Hematopoietic multipotent progenitor cell treated with erythropoietin and hydrocortisone succinate and interleukin-3 and kit ligand, for 4 days (in vitro differentiated cells): ENCODE measurements at places on chromosomes 16 and 17.

- DNase-seq = no peak
Measured at GRCh38 chr17:66511135-66511534, 208.7 kb downstream of the PRKCA start.

DNA sequence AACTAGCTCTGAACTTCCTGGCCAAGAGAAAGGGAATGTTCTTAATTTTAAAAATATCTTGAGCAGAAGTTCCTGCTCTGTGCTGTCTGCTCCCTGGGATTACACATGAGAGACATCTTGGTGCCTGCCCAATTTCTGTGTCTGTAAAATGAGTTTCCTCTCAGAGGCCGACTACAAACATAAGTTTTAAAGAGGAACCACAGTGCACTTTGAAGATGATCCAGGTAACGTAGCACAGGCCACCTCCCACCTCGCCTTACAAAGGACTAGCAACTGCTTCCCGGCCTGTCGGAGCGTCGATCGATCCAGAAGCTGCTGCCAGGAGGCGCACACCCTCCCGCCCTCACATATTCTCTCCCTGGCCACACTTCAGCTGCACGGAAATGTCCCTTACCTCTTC lies 55.0 kb upstream of the ATP2A3 start:
- no peak for DNase-seq

DNA sequence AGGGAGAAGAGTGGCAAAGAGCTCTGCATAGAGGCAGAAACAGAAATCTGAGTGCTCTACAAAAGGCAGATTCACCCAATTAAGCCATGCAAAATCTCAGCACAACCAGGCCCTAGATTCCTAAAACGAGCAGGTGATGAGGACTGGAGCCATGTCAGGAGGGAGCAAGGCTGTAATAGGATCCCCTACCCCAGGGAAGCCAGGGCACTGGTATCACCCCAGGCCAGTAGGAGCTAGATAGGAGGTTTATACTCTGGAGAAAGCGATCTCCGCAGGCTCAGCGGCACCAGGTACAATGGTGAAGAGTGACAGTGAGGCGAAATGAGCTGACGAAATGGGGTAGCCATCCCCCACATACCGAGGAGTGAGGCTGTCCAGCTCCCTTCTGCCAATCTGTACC lies 171.5 kb downstream of the PARN start:
- no peak for DNase-seq

- peak; percentile 58 for DNase-seq
Measured at GRCh38 chr17:73157521-73157890, 7.3 kb upstream of the SSTR2 start.

- DNase-seq = no peak
Measured at GRCh38 chr17:78997231-78997741, 12.3 kb downstream of the CANT1 start.

GRCh38 chr17:10352893-10353292 lies 19.9 kb downstream of the MYH13 start:
- DNase-seq = no peak

GRCh38 chr16:13342675-13343074 lies 441.3 kb downstream of the SHISA9 start:
- DNase-seq = no peak

GRCh38 chr16:57830890-57831484 lies 28.7 kb upstream of the KIFC3 start:
- DNase-seq = no peak

GRCh38 chr16:53429221-53429943 lies 4.9 kb upstream of the RBL2 start:
- peak; percentile 81 for DNase-seq

DNA sequence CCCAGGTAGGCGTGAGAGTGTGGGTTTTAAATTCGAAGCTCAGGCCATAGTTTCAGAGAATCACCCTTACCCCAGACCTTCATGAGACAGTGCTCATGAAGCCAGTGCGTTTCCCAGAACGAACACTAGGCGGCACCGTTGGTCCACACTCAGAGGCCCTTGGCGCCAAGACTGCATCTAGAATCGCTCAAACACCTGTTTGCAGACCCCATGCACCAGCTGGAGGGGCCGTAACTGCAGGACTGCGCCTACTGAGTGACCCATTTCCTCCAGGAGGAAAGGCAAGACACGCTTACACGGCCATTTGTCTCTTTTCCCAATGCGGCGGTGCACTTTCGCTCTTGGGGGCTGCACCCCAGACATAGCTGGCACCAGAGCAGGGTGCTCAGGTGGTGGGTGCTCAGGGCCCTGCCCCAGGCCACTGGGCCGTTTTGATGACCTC lies 34.0 kb downstream of the ADGRG5 start:
- peak; percentile 89 for DNase-seq

GRCh38 chr17:16438173-16438556 lies 22.8 kb downstream of the TRPV2 start:
- DNase-seq = no peak

DNA sequence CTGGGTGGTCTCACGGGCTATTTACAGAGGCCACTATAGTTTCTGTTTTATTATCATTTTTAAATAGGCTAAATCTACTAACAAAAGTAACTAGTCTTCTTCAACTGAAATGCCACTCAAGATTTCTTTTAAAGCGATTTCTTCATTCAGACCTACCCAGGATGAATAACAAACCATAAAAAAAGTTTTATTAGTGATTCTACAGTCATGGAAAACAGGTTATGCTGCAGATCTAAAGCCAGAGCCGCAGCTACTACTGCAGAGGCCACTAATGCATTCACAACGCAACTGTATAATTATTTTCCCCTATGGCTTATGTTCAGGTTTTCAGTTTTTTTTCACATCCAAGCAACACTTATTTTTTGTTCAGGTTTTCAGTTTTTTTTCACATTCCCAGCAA lies 136.2 kb upstream of the AXIN2 start:
- no peak for DNase-seq

- DNase-seq = peak; percentile 81
Measured at GRCh38 chr16:31460582-31461002, 1.3 kb downstream of the ARMC5 start.

GRCh38 chr16:75109732-75110243 lies 6.8 kb downstream of the LDHD start:
- DNase-seq = peak; percentile 70

GRCh38 chr17:61547113-61547512 lies 43.9 kb downstream of the NACA2 start:
- no peak for DNase-seq

DNA sequence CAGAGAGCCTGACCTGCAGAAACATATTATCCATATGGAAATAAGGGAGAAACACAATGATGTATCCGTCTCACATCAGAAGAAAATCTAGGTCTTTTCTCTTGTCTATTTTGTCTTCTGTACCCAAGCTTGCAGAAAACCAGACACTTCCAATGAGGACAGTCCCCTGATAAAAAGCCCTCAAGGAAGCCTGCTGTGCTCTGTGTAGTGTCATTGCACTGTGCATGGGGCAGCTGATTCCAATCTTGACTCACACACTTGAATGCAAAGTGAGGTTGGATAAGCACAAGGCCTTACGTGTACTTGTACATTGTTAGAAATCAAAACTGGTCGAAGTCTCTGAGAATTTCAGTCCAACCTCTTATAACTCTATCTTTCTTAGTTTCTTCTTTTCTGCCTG lies 256.6 kb upstream of the MYOCD start:
- no peak for DNase-seq

- peak; percentile 42 for DNase-seq
Measured at GRCh38 chr17:9162275-9162985, 141.1 kb downstream of the NTN1 start.

DNA sequence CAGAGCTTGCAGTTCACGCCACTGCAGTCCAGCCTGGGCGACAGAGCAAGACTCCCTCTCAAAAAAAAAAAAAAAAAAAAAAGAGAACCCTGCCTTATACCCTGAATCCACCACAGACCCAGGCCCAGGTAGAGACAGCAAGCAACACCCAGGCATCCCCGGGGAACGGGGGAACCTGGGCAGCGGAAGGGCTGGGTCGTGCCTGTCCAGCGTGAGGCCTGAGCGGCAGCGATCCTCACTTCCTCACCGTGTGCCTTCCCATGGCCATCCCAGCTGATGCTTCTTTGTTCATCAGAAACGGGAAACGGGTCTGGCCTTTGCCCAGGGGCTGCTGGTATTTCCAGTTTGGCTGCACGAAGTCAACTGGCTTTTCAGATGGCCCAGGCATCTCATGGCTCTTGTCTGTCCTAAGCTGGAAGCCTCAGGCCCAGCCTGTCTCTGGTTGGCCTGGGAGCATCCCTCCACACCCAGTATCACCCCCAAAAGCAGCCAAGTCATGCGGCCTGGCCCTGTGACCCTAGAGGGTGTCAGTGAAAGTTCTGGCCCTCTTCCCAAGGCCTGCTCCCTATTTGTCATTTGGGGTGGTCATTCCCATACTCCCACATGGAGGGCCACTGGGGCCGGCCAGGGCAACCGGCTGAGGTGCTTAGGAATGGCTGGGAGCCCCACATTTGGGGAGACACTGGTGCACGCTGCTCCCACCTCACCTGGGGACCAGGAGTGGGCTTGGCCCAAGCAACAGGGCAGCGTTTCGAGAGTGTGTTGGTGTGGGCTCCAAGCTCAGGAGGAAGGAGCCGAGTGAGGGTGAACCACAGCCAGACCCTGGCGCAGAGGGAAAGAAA lies 20.1 kb downstream of the FAM83G start:
- no peak for DNase-seq

GRCh38 chr16:86707171-86707570 lies 128.8 kb downstream of the FOXL1 start:
- DNase-seq = no peak

GRCh38 chr17:12431188-12431587 lies 234.5 kb upstream of the MYOCD start:
- no peak for DNase-seq

- no peak for DNase-seq
Measured at GRCh38 chr17:6501359-6501758, 55.0 kb downstream of the PITPNM3 start.

DNA sequence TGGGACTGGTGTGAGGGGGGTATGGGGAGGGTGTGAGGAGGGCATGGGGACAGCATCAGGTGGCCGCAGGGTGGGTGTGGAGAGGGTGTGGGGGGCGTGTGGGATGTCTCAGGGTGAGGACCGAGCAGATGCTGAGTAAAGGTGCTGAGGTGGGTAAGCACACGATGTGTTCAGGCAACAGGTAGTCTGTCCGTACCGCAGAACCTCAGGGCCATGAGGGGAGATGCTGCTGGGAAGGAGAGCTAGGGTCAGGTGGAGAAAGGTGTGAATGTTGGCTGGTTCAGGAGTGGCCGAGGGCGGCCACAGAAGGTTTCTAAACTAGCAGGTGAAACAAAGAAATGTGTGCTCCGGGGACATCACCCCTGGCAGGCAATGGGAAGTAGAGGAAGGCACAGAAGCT lies 80.0 kb upstream of the CDH5 start:
- no peak for DNase-seq

DNA sequence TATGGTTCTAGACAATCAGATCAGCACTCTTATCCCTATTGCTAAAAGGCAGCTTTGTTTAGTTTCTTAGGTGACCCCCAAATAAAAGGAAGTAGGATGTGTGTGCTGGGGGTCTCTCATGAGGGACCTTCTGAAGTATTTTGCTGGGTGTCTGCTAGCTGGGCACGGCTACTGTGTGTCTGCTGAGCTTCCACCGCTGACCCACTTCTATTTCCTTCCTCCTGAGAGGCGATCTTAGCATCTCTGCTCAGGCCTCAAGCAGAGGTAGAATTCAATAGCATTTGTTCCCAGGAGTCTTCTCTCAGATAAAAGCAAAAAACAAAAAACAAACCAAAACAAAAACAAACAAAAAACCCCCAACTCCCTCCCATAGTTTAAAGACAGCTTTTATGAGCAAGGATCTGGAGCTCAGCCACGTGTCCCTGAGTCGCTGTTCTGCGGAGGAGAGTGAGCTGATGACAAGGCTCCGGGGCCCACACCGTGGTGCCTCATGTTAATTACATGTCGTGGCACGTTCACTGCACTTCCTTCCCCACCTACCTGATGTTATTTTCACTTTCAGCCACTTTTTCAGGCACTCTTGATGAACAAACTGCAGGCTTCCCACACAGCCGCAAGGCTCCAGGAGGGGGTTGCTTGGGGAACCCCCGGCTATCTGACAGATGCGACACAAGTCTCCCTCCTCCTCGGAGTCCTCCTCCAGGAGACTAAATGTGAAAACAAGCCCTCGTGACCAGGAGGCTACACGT lies 83.5 kb downstream of the MARCHF10 start:
- peak; percentile 59 for DNase-seq
